ENCODE measurements at places on chromosomes 6 and 20.

- DNase-seq, result no peak
Observed at GRCh38 chr6:20458027-20458894, 56.6 kb downstream of the E2F3 start.

DNA sequence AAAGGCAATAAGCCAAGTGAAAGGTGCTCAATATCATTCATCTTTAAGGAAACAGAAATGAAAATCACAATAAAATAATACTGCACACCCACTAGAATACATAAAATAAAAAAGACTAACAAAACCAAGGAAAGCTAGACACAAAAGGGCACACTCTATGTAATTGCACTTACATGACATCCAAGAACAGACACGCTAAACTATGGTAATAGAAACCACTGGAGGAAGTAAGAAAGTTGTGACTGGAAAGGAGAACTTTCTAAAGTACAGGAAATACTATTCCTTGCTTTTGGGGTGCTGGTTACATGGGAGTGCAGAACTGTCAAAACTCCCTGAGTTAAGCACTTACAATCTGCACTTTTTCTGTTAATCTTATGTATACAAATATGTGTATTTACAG, 253.7 kb upstream of the RUNX2 start:
- DNase-seq, result no peak

DNA sequence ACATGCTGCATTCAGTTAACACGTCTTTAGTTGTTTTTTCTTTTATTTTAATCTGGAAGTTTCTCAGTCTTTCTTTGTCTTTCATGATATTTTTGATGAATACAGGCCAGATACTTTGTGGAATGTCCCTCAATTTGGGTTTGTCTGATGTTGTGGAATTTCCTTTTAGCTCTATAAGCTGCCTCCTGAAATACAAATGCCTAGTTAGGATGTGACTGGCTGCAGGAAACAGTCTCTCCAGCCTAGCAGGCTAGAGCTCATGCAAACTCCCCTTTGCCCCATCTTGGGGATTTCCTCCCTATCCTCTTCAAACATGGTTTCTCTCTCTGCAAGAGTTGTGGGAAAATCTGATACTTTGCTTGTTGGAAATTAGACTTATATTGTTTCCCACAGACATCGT, 89.3 kb upstream of the JAG1 start:
- DNase-seq, result no peak

DNA sequence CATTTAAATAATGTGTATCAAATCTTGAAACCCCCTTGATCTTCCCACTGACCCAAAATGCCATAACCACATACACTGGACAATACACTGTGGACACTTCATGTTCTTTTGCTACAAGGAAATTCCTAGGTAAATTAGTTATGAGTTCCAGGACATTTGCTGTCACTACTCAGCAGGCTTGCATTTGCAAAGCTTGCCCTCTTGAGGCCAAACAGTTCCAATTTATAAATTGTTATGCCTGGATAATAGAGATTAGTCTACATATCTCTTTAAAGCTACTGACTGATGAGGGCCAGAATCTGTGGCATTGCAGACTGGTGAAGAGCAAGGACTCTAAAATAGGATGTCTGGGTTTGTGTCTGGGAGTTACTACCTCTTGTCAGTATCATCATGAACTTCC, 17.4 kb upstream of the RAB32 start:
- no peak for DNase-seq

DNA sequence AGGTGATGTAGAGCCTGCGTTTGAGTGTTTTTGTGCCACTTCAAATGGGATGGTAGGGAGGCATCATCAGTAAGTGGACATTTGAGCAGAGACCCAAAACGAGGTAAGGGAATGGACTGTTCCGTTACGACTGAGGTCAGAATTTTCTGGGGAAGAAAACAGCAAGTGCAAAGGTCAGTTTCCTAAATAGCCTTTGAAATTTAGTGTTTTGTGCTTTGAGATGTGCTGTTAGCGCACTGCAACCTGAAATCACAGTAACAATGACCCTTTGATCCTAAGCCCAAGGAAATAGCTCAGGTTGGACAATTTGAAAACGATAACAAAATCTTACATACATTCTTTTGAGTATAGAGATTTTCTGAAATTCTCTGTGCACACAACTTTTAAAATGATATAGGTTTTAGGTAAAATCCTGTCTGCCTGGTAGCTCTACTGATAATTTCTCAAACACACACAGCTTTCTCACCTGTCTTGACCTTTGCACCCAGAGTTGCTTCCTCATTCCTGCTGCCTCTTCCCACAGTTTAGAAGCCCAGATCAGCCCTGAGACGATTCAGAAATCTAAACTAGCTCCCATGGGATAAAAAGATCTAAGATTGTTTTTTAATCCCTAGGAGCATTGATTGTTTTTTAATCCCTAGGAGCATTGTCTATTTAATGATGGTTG, 22.1 kb downstream of the DCBLD1 start:
- DNase-seq, result no peak

- no peak for DNase-seq
Observed at GRCh38 chr20:59813948-59814839, 119.2 kb downstream of the SYCP2 start.

GRCh38 chr20:7094438-7094997, 327.0 kb downstream of the BMP2 start:
- DNase-seq, result no peak

DNA sequence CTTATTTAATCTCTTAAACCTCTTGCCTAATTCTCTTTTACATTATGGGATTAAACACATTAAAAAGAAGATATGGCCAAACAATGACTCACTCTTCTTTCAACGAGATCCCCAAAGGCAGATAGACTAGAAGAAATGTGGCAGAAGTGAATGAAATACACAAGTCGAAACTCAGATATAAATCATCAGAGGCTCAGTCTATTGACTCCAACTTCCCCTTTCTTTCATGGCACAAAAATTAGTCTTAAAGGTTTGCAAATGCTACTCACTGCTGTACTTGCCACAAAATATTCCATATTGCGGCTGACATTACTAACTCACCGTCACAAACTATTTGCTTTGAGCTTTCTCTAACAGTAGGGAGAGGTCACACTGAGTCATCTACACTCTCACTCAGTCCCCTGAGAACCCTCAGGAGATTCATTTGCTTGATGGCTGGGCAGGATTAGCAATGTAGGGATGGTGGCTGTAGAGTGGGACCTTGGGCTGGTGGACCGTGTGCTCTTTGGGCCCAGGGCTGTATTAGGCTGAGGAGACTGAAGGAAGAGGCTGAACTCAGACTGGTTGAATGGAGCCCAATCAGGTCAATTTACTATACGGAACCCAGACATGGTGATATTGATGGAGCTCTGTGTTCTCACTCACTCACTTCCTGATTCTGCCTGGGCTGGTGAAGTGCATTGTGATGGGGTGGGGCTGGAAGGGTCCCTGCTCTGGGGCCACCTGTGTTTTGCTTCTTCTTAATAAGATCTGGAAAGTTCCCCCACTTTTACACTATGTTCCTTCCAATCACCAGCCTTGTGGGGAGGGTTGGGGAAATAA, 42.8 kb upstream of the UBR2 start:
- DNase-seq, result no peak

DNA sequence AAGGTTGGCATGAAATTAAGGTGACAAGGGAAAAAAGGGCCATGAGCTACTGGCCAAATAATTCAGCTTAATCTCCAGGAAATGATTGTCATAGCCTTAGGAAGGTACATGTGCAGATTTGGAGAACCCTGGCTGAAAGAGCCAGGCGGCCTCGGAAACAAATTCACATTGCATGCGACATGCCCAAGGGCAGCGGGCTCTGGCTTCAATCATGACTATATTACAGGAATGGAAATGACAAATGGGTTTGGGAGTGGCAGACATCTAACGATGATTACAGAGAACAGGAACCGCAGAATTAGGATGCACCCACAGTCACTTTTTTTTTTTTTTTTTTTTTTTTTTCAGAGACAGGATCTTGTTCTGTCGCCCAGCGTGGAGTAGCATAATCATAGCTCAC, 112.4 kb upstream of the SALL4 start:
- DNase-seq, result no peak

DNA sequence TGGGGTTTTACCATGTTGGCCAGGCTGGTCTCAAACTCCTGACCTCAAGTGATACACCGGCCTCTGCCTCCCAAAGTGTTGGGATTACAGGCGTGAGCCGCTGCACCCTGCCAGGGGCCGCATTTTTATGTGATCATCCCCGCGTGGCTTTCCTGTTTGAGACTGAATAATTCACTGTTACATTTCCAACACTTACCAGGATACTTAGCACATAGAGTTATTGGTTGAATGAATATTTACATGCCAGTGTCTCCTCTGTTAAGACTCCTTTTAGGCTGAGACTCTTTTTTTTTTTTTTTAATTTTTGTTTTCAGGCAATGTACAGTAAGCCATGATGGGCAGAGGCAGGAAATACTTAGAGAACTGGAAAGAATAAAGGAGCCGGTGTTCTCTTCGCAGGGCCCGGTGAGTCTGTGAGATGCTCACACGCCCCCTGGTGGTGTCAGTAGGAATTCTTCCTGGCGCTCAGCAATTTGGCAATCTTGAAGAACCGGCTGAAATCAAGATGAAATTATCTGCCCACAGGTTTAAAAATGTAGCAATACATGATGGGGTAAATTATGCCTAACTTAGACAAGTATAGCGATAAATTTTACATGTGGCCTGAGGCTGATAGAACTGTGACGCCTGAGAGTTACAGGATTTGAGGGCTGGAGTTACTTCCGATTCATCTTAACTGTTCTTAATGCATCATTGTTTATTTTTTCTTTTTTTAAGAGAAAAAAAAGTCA, 7.6 kb upstream of the RNF114 start:
- DNase-seq, result peak; percentile 81

DNA sequence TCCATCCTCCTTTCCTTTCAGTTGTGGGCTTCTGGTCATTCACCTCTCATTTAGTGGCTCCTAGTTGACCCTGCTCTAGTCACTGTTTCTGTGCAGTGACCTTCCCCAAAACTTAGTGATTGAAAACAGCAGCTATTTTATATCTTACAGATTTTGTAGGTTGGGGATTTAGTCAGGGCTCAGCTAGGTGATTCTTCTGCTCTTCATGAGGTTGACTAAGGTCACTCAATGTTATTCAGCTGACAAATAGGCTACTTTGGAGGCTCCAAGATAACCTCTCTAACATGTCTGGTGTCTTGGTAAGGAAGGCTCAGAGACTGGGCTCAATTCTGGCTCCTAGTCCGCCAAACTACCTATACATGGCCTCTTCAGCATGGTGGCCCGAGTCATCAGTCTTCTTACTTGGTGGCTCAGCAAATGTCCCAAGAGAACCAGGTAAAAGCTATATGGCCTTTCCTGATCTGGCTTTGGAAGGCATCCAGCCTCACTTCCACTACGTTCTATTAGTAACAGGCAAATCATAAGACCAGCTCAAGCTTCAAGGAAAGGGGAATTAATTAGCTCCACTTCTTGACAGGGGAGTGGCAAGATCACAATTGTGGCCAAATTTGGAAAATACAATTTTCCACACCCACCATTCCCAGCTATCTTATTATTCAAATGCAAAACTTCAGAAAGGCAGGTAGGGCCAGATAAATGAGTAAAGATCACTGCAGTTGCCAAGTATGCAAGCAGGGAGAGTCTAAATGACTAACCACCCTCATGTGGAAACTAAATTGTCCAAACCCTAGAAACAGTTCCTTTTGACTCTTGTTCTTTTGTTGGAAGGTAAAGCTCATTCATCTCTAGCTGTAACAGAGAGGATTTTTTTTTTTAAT, 50.5 kb upstream of the LTV1 start:
- DNase-seq, result no peak

DNA sequence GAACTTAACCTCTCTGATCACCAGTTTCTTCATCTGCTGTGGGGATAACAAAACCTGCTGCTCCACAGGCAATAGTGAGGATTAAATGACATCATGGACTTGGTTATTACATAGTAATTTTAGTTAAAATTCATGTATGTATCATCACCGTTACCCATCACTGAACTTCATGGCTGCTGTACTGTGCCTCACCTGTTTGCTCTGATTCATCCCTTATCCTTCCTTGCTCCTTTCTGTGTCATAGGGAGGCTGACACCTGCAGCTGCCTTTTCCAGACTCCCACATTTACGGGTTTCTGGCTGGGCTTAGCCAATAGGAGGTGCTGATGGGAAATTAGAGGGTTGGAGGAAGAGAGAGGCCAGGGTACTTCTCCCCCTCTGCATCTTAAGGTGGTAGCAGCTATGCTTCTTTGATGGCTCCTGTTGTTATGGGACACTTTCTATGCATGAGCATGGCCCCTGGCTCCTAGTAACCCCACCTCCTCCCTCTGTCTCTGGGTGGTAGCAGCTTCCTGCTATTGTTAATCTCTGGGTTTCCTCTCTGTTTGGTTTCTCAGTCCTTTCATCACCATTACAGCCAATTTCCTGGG, 332.1 kb downstream of the DHX35 start:
- DNase-seq, result no peak

- DNase-seq, result no peak
Observed at GRCh38 chr6:119627908-119628669, 278.5 kb upstream of the MAN1A1 start.

GRCh38 chr20:59940956-59941294, 736 bp downstream of the FAM217B start:
- DNase-seq, result no peak

- DNase-seq, result no peak
Observed at GRCh38 chr6:12952318-12952717, 235.8 kb downstream of the PHACTR1 start.

DNA sequence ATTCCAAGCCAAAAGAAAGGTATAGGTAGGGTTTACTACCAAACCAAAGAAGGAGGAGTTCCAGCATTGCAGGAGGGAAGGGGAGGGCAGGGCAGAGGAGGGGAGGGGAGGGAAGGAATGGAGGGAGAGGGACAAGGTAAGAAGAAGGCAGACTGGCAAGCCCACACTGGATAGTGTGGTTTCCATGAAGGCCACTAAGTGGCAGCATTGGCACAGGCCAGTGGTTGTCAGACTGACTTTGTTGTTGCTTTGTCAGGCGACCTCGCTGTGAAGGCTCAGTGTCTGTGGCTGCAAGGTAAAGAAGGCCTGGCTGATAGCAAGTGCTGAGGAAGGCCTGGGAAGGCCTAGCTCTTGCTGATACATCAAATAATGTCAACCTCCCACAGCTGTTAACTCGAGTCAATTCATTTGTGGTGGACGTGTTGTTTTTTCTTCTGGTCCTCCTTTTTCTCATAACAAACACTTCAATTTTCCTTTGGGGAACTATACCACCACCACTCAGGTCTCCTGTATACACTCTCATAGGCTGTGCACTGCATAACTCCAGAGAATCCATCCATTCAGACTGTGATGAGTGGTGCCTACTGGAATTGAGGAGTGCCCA, 7.7 kb upstream of the ZNF334 start:
- DNase-seq, result peak; percentile 41

All from CD4-positive, alpha-beta T cell treated with Interleukin-15 for 4 hours (primary cell).